ENCODE measurements at places on chromosomes 3 and 15. TPM values are rescaled to one million over a fixed set of nuclear protein-coding genes. Genes with fewer than 3 reads are reported as not detected.

Gene TIGIT
- not detected for total RNA-seq

Gene CCDC39
- 0.62 TPM for total RNA-seq

Gene CCR3
- not detected for total RNA-seq

Gene FSTL1
- 63.8 TPM for total RNA-seq

Gene ZNF660
- 14.3 TPM for total RNA-seq

Gene SYNM
- total RNA-seq = 6.6 TPM

Gene SLC7A14
- 7.0 TPM for total RNA-seq

Gene CHRNA5
- total RNA-seq = 4.8 TPM

Gene C15orf62
- not detected for total RNA-seq

Gene TGM4
- total RNA-seq = not detected

Gene MYLK
- 15.1 TPM for total RNA-seq

Gene FBLN2
- 9.4 TPM for total RNA-seq

Gene LINGO1
- 45.7 TPM for total RNA-seq
